DMS 273 treated with DMSO at 0.1 percent for 48 hours (cell line): ENCODE measurements at places on chromosomes 12 and 14.

DNA sequence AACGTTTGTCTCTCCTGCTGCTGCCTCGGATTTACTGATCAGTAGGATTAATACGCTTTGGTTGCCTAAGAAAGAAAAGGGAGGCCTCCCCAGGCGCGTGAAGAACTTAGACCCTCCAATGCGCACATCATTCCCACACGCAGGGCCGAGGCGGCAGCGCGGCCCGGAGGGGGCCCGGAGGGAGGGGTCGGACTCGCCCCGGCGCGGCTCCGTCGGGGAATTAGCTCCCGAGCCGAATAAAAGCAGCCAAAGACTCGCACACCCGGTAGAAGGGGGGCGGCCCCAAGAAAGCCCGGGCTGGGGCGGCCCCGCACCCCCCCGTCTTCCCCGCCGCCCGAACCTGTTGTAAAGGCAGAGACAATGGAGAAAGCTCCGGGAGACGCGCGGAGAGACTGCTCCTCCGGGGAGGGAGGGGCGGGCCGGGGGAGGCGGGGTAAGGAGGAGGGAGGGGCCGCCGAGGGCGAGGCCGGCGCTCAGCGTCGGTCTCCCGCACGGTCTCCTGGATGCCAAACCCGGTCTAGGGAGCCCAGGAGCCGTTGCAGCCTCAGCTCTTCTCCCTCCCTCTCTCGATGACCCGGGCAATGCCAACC, at the start of gene NELL2:
TSS of gene NELL2 (minus strand) at position 362 of the 590 bp plus-strand sequence. CDS start 446 bp downstream, outside the sequence.
- DNase-seq, result peak; percentile 39

- no peak for DNase-seq
Observed at GRCh38 chr12:76713130-76713529, 50.8 kb upstream of the ZDHHC17 start.

- DNase-seq, result no peak
Observed at GRCh38 chr14:81252278-81252677, 31.5 kb upstream of the GTF2A1 start.

DNA sequence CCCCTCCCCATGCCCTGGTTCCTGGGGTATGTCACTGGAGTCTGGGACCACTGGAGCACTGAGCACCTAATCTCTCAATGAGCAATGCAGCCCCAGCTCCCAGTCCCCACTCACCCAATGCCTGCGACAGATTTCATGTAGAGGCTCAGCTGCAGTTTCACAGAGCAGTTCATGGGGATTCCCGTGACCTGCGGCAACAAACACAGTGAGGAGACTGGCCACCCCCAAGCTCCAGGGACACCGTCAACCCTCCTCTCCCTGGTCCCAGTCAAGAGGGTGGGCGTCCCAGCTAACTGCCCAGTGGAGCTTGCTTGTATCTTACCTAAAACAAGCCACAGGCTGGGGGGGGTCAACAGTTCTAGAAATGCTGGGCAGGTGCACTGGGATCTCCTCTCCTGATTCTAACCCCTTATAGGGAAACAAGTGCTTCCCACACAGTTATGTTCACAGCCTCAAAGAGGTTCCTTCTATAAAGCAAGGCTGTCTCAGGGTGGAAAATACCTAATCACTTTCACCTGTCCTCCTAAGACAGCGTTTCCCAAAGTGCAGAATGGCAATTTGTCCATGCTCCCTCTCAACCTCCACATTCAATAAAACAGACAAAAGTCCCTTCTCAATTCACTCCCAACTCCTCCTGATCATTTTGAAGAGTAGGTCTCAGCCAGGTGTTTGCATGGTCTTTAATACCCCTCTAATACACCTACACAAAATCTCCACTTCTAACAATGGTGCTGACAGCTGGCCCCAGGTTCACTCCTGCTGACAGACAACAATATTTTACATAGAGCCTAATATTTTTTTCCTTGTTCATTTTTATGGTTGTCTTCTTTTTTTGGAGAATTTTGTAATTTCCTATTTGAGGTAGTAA, 68.3 kb downstream of the SCARB1 start:
- DNase-seq, result no peak

GRCh38 chr12:65532764-65533163, 254.3 kb downstream of the MSRB3 start:
- DNase-seq, result no peak

- no peak for DNase-seq
Observed at GRCh38 chr14:77109656-77110055, 11.6 kb downstream of the CIPC start.

DNA sequence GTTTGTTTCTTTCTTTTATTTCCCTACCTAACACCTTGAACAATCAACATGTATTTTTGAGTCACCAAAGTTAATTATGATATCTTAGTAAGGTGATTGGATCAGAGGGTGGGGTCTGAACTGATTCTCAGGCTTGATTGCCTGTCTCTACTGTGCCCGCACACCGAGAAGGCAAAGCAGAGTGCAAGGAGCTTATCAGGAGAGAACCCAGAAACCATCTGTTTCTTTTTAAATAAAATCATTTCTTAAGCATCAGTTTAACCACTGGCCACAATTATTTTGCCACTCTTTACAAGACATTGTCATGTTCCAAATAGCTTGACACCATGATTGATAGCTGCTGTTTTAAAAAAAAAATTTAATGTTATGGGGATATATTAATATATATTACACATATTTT, 3.1 kb downstream of the GARIN2 start:
- DNase-seq, result no peak

DNA sequence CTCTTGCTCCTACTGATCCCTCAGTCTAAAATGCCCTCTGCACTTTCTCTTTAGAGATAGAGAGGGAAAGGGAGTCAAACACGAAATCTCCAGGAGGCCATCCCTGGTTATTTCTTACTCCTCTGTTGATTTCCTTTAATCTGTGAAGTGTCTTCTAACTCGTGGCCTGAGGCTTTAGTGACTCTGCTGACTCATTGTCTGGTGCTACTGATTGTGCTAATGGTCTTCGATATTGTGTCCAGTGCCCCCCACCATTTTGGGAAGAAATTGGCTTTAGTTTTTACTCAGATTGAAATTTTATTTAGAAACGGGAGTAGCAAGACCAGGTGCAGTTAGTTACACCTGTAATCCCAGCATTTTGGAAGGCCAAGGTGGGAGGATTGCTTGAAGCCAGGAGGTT, 839 bp downstream of the CLEC9A start:
- DNase-seq, result no peak

- DNase-seq, result no peak
Observed at GRCh38 chr12:3535431-3535841, 44.4 kb downstream of the PRMT8 start.

GRCh38 chr12:28941248-28941647, 207.8 kb upstream of the FAR2 start:
- no peak for DNase-seq

GRCh38 chr12:22412581-22412980, 78.1 kb upstream of the ST8SIA1 start:
- no peak for DNase-seq

- no peak for DNase-seq
Observed at GRCh38 chr12:14395074-14395778, 29.7 kb downstream of the ATF7IP start.

GRCh38 chr12:88604646-88605045, 24.4 kb upstream of the KITLG start:
- DNase-seq, result no peak

DNA sequence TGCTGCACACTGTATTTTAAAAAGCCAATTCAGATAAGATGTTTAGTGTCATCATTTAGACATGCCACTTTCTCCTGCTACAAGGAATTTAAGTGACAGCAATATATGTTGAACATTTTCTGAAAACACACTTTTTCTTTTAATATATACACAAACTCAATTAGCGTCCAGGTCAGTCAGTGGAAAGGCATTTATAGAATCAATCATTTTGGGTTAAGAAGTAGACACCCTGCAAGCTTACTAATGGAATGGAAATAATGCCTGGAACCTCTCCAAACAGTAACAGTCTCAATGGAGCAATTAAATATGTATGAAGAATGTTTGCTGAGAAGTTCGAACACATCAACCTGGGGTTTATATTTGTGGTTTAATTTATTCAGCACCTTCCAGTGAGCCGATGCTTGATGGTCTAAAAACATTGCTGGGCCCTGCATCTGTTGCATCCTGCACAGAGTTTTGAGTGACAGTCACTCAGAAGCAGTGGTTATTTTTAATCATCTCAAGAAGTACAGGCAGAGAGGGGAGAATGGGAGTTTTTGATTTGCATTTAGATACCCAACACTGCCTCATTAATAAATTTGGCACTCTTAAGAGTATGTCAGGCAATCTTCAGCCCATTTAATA, 410.7 kb downstream of the TMEM117 start:
- no peak for DNase-seq

- DNase-seq, result no peak
Observed at GRCh38 chr14:59425322-59425935, 39.8 kb downstream of the GPR135 start.

GRCh38 chr12:18502422-18502968, 235.3 kb downstream of the PLCZ1 start:
- no peak for DNase-seq

GRCh38 chr14:74612350-74613021, 449 bp upstream of the LTBP2 start:
- peak; percentile 48 for DNase-seq

- no peak for DNase-seq
Observed at GRCh38 chr12:88493636-88494035, 86.6 kb downstream of the KITLG start.

DNA sequence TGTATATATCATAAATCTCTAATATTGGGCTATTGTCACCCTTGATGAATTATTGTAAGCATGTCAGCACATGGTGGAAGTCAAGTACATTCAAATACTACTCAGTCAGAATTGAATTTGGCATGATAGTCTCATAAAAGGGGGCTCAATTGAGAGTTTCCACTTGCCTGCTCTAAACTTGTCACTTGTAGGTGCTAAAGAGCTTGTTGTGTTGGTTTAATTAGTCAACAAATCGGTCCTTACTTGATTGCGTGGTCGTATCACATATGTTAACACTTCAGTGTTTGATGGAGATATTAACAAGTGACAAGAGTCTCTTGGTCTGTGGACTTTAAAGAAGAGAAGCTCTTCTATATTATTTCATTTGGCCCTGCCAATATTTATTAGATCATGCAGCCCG, 81.1 kb downstream of the NKX2-1 start:
- no peak for DNase-seq

- no peak for DNase-seq
Observed at GRCh38 chr14:53993920-53994607, 37.4 kb upstream of the BMP4 start.

GRCh38 chr12:83805873-83806272, 1106.7 kb downstream of the SLC6A15 start:
- no peak for DNase-seq

DNA sequence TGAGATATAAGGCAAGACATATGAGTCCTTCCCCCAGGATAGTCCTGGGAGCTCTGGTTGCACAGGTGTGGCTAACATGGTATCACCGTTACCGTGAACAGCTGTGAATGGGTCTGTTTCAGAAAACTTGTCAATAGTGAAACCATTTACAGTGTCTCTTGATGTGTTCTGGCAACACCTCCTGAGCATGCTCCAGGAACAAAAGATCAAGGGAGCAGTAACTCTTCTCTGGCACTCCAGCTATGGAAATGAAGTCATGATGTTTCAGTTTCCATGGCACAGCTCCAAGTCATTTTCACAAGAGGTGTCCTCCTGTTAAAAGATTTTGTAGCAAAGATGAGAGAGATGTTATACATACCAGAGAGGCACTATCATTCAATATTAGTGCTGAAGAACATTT, 253.7 kb downstream of the SNAPC1 start:
- DNase-seq, result no peak

- DNase-seq, result no peak
Observed at GRCh38 chr14:104532191-104532555, 47.4 kb upstream of the C14orf180 start.

- DNase-seq, result no peak
Observed at GRCh38 chr12:583251-583869, 79.9 kb downstream of the NINJ2 start.

GRCh38 chr12:104793285-104793684, 164.8 kb downstream of the SLC41A2 start:
- DNase-seq, result no peak

GRCh38 chr14:68576496-68577244, 216.2 kb downstream of the ZFP36L1 start:
- no peak for DNase-seq

GRCh38 chr14:102394717-102395375, 32.1 kb downstream of the TECPR2 start:
- DNase-seq, result no peak

GRCh38 chr12:106434526-106434925, 77.0 kb downstream of the POLR3B start:
- no peak for DNase-seq

DNA sequence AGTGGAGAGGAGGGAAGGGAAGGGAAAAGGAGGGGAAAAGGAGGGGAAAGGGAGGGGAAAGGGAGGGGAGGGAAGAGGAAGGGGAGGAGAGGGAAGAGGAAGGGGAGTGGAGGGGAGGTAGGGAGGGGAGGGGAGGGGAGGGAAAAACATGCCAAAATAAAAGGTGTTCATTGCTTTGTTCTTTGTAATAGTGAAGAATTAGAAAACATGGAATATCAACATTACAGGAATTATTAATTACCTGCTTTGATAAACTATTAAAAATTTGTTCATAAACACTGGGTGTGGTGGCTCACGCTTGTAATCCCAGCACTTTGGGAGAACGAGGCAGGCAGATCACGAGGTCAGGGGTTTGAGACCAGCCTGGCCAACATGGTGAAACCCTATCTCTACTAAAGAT, 579.2 kb downstream of the MED13L start:
- DNase-seq, result no peak

- DNase-seq, result no peak
Observed at GRCh38 chr12:120468325-120468820, 1.2 kb downstream of the SRSF9 start.

DNA sequence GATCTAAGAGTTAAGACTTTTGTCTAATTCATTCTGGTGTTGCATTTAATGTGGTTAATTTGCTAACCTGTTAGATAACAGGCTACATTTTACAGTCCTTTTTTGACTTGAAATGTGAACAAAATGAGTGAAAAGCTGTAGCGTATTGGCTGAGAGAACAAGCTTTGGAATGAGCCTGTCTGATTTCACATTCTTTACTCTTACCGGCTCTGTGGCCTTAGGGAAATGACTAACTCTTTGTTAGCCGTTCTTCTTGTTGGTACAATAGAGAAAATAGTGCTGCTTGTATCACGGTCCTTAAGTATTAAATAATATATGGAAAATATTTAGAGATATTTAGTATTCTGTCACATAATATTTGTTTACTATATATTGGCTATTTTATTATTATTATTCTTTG, 1.9 kb downstream of the MNAT1 start:
- no peak for DNase-seq

DNA sequence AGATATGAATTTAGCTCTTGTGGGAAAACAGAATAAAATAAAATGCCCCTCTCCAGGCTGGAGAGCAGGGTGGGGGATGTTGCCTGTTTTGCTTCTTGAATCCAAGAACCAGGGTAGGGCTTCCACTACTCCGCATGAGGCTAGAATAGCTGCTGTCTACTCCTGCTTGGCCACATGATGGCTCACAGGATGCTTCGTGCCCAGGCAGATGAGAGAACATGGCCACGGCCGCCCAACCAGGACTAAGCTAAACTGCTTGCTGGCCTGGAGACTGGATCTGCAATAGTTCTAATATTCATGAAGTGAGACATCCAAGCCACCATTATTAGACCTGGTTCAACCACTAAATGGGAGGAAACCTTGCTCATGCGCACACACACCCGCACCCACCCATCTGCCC, 122.2 kb upstream of the METAP2 start:
- DNase-seq, result no peak

GRCh38 chr12:26878661-26879119, 45.7 kb upstream of the ITPR2 start:
- DNase-seq, result peak; percentile 80
